ENCODE measurements at places on chromosomes 4 and X. TPM values are rescaled to one million over a fixed set of nuclear protein-coding genes. Genes with fewer than 3 reads are reported as not detected.

GYG2 gene
- polyA plus RNA-seq: 18.1 TPM

SMR3B gene
- not detected for polyA plus RNA-seq

AMBN gene
- polyA plus RNA-seq: 1.2 TPM

EDA gene
- 6.1 TPM for polyA plus RNA-seq

GABRQ gene
- polyA plus RNA-seq: 2.0 TPM

SH3RF1 gene
- polyA plus RNA-seq: 30.0 TPM

PABPC5 gene
- 5.9 TPM for polyA plus RNA-seq

PABPC4L gene
- polyA plus RNA-seq: 11.0 TPM

ZNF711 gene
- polyA plus RNA-seq: 90.4 TPM

CLDN2 gene
- polyA plus RNA-seq: 56.8 TPM

MAGEA4 gene
- not detected for polyA plus RNA-seq

GAGE12H gene
- polyA plus RNA-seq: not detected

GAGE12F gene
- polyA plus RNA-seq: not detected

HPGD gene
- 73.0 TPM for polyA plus RNA-seq

C4orf51 gene
- not detected for polyA plus RNA-seq

CT47A7 gene
- not detected for polyA plus RNA-seq

OPN1MW2 gene
- polyA plus RNA-seq: not detected

TLR7 gene
- polyA plus RNA-seq: 0.78 TPM

TMEM255A gene
- polyA plus RNA-seq: 0.76 TPM

SCD5 gene
- 38.1 TPM for polyA plus RNA-seq

EVC2 gene
- 8.3 TPM for polyA plus RNA-seq

TMSB15C gene
- polyA plus RNA-seq: 7.9 TPM

TCEAL6 gene
- polyA plus RNA-seq: 0.19 TPM

STAP1 gene
- polyA plus RNA-seq: 0.23 TPM

IL15 gene
- 1.7 TPM for polyA plus RNA-seq

SGMS2 gene
- 11.9 TPM for polyA plus RNA-seq

TSR2 gene
- polyA plus RNA-seq: 60.2 TPM

HHIP gene
- 2.3 TPM for polyA plus RNA-seq

FATE1 gene
- not detected for polyA plus RNA-seq

NEUROG2 gene
- polyA plus RNA-seq: not detected

GRK4 gene
- 5.9 TPM for polyA plus RNA-seq

CENPE gene
- polyA plus RNA-seq: 14.3 TPM

MAGEC3 gene
- polyA plus RNA-seq: not detected

ATP6AP2 gene
- 219 TPM for polyA plus RNA-seq

RAB40A gene
- polyA plus RNA-seq: 2.2 TPM

GNL3L gene
- polyA plus RNA-seq: 14.2 TPM

ARHGAP6 gene
- 13.7 TPM for polyA plus RNA-seq

TMEM271 gene
- not detected for polyA plus RNA-seq

TMPRSS11D gene
- polyA plus RNA-seq: not detected

TMEM156 gene
- 4.9 TPM for polyA plus RNA-seq

SHROOM2 gene
- polyA plus RNA-seq: 16.8 TPM

PNPLA4 gene
- polyA plus RNA-seq: 30.5 TPM

LDB2 gene
- polyA plus RNA-seq: 100 TPM

NXF2 gene
- polyA plus RNA-seq: 0.08 TPM

TMLHE gene
- polyA plus RNA-seq: 32.1 TPM

FAM241A gene
- polyA plus RNA-seq: 1.7 TPM

CPZ gene
- polyA plus RNA-seq: 16.0 TPM

LRIT3 gene
- 0.45 TPM for polyA plus RNA-seq

TMPRSS11E gene
- not detected for polyA plus RNA-seq

SLC9B1 gene
- polyA plus RNA-seq: 4.8 TPM

SMIM31 gene
- polyA plus RNA-seq: 0.55 TPM

APLN gene
- 7.8 TPM for polyA plus RNA-seq

ADH4 gene
- polyA plus RNA-seq: 0.42 TPM

ACSL1 gene
- 58.0 TPM for polyA plus RNA-seq

TMPRSS11A gene
- not detected for polyA plus RNA-seq

CYSLTR1 gene
- polyA plus RNA-seq: 2.9 TPM

Data from right renal cortex interstitium (tissue), 3 donors.